ENCODE measurements at places on chromosomes 7 and 10.

- no peak for DNase-seq
Measured at GRCh38 chr10:43419997-43420368, 11.0 kb upstream of the HNRNPF start.

GRCh38 chr7:116097365-116098009 is 66.9 kb upstream of the TFEC start:
- no peak for DNase-seq

DNA sequence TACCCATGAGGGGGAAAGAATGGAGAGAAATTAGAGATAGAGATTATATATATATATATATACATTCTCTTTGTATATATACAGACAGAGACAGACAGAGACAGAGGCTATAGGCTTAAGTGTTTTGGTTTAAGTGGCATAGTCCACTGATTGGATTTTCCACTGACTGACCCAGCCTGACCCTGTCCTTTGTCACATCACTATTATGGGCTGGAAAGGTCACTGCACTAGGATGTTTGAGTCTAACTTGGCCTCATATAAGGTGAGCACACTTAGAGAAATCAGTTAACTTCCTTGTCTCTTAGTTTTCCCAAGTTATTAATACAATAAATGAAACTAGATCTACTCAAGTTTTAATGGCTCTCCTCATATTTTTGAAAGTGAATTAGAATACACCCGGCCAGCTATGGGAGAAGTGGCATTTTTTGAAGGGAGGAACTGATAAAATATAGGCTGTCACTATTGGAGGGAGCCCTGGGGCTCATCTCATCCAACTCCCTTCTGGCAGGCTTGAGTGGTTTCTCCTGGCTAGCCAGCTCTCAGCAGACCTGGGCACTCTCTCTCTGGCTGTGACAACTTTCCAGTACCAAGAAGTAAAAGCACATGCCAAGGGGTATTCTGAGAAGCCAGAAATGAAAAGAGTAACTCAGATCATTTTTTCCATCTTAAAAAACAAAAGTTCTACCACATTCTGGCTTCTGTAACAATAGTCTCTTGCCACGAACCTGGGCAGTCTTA is 455.6 kb upstream of the ANKRD30A start:
- no peak for DNase-seq

GRCh38 chr7:130662426-130662825 is 6.1 kb downstream of the COPG2 start:
- DNase-seq = no peak

- DNase-seq = peak; percentile 56
Measured at GRCh38 chr10:79179164-79179956, 110.6 kb downstream of the ZMIZ1 start.

- no peak for DNase-seq
Measured at GRCh38 chr10:36051500-36051991, 409.4 kb upstream of the FZD8 start.

- DNase-seq = no peak
Measured at GRCh38 chr10:70418229-70418628, 14.3 kb downstream of the EIF4EBP2 start.

- no peak for DNase-seq
Measured at GRCh38 chr7:117986645-117987269, 113.5 kb upstream of the CTTNBP2 start.

GRCh38 chr10:78903341-78903940 is 165.3 kb upstream of the ZMIZ1 start:
- no peak for DNase-seq

DNA sequence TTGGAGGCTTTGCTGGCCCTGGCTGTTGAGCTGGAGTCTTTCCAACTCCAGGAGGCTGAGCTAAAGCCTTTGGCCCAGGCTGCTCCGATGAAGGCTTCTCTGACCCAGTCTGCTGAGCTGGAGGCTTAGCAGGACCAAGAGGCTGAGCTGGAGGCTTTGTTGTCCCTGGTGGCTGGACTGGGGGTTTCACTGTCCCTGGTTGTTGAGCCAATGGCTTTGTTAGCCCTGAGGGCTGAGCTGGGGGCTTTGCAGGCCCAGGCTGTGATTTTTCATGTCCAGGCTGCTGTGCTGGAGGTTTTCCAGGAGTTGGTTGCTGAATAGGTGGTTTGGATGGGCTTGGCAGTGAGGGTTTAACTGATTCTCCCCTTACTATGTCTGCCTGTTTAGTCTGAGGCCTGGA is 7.3 kb downstream of the PCLO start:
- no peak for DNase-seq

GRCh38 chr7:5550831-5551230 is 127.2 kb upstream of the TNRC18 start:
- no peak for DNase-seq

DNA sequence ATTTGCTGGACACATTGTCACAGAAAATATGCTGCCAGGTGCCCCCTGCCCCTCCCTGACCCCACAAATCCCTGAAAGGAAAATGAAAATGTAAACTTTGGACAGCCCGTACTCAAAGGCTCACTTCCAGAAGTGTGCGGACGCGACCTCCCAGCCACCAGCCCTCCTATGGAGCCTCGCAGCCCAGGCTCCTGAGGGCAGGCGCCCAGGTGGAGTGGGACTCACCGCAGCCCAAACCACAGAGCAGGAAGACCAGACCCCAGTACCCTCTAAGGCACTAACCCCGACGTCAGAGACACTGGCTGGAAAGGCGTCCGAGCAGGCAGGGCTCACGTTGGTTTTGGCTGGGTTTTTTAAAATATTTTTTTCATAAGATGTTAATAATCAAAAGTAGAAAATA is 57.3 kb downstream of the CSGALNACT2 start:
- no peak for DNase-seq

- DNase-seq = no peak
Measured at GRCh38 chr7:94701555-94701973, 45.6 kb upstream of the SGCE start.
